Osteocyte (in vitro differentiated cells): ENCODE measurements at places on chromosomes 16 and 17. TPM values are rescaled to one million over a fixed set of nuclear protein-coding genes. Genes with fewer than 3 reads are reported as not detected.

- DNase-seq: no peak
Measured at GRCh38 chr17:1496869-1497268, 4.4 kb upstream of the MYO1C start.

- no peak for DNase-seq
Measured at GRCh38 chr16:70649300-70649699, 2.9 kb downstream of the IL34 start.

The EVI2A gene
- total RNA-seq: not detected in 2 replicates

GRCh38 chr17:77686903-77687302, 271.6 kb upstream of the TNRC6C start:
- no peak for DNase-seq

The TBC1D3D gene
- 0.63 and 0.91 TPM in 2 replicates for total RNA-seq

DNA sequence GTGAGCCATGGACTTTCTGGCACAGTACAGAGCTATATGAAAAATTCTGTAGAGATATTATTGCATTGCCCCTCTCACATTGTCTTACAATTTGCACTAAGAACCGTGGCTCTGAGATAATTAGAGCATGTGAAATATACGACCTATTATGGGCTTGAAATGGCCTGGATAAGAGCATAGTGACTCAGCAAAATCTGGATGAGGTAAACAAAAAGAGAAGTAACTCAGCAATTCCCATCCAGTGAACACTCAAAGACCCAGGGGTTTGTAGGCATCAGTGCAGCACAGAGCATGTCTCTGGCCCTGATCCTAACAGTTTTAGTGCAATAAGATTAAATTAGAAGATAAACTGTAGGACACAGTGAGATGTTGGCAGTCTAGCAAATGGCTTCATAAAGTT, 317.2 kb upstream of the MYOCD start:
- DNase-seq: no peak

The DNAI2 gene
- total RNA-seq: not detected in 2 replicates

The CLEC18B gene
- total RNA-seq: 0.24 TPM in 1 of 2 replicates, not detected in the other

The TM4SF5 gene
- total RNA-seq: not detected in 2 replicates

DNA sequence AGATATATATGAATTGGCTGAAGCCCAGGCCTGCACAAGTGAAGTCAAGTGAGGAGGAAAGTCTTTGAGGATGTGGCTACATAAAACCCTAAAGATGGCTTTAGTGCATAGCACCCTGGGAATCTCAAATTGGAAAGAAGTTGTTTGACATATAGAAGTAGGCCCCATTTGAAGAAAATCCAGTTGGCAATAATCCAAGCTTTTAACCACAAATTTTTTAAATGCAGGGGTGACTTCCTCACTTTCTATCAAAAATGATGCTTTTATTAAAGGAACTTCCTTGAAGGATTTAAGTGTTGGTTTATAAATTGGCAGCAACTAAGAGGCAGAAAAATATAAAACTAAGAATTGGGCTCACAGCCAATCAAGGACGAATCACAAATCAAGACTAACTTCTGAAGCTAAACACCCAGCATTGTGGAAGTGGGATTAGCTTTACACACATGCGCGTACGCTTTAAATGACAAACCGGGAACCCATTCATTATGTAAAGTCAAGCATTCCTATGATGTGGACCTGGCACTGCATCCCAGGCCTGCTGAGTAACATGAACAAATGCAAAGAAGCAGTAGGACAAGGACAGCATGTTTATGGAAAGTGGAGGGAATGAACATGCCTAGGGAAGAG, 63.3 kb downstream of the NOG start:
- no peak for DNase-seq

DNA sequence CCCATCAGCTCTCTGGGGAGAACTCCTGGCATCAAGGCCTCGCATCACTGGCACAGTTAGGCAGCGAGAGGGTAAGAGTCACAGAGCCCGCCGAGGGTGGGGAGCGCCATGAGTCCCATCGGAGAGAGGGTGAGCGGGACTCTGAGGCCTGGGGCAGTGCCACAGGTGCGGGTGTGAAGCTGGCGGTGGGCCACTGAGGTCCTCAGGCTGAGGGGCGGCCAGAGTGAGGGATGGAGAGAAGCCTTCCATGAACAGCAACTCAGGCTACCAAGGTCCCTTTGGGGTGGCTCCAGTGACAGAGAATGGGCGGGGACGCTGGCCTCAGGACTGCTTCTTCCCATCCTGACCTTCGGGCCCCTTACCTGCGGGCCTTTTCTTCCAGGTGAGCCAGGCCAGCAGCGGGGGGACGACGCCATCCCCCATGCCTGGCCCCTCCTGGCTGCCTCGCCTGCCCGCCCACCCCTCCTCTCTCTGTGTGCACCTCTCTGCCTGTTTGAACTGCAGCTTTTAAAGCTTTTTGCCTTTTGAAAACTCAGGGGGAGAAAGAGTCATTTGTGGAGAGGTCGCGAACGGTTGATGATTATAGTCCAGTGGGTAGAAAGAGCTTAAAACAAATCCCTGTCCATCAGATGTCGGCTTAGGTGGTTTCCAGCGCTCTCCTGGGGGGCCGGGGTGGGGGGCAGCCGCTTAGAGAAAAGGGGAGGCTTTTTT, 149.3 kb upstream of the GSE1 start:
- DNase-seq: no peak

DNA sequence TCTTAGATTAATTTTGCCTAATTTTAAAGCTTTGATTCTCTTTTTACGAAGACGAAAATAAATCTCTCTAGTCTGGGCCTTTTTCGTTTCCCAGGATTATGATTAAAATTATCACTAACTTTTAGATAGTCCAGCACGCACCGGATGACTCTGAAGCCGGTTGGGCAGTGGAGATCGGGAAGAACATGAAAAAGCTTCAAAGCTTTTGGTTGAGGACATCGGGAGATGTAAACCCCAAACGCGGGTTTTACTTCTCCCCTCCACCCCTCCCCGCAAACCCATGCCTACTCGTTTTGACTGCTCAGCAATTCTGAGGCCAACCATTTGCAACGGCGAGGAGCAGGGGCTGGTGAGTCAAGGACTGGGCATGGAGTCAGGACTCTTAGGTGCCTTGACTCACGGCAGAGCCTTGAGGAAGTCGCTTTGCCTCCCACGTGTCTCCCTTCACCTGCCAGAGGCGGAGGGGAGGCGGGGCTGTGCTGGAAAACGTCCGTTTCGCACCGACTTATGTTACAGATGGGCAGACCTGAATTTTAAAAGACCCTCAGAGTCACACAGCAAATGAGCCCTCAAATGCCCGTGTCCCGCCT, 989 bp upstream of the DUSP14 start:
- no peak for DNase-seq

- no peak for DNase-seq
Measured at GRCh38 chr17:57752031-57752905, 7.2 kb upstream of the CCDC182 start.

The MEIOC gene
- total RNA-seq: 0.75 TPM in 1 of 2 replicates, not detected in the other

GRCh38 chr16:2092256-2092620, 43.5 kb downstream of the PKD1 start:
- no peak for DNase-seq

DNA sequence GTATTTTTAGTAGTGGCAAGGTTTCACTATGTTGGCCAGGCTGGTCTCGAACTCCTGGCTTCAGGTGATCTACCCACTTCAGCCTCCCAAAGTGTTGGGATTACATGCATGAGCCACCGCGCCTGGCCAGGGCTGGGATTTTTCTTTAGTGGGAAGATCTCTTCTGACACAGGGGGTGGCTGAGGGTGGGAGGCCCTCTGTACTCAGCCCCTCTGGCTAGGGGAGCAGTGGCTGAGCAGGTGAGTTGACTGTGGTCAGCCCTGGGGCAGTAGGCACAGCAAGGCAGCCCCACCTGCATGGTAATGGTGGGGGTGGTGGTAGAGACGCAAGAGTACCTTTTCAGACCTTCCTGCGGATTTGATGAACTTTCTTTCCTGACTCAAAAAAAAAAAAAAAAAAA, 12.3 kb upstream of the GPRC5B start:
- DNase-seq: no peak

GRCh38 chr16:56013962-56014552, 138.9 kb upstream of the CES5A start:
- DNase-seq: no peak

- DNase-seq: no peak
Measured at GRCh38 chr17:82780195-82780594, 28.3 kb downstream of the TBCD start.

DNA sequence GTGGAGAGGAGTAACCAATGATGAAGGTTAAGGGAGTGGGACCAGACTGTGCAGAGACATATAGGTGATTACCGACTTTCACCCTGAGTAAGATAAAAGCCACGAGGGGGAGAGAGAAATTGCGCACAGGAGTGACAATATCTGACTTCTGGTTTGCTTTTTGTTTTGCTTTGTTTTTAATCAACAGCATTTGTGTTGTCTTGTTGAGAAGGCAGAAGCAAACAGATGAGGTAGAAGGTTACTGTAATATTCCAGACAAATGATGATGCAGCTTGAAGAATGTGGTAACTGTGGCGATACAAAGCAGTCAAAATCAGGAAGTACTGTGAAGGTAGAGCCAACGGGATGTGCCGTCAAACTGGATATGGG, 7.5 kb downstream of the PELP1 start:
- DNase-seq: no peak

The PROCA1 gene
- 2.1 and 3.0 TPM in 2 replicates for total RNA-seq

DNA sequence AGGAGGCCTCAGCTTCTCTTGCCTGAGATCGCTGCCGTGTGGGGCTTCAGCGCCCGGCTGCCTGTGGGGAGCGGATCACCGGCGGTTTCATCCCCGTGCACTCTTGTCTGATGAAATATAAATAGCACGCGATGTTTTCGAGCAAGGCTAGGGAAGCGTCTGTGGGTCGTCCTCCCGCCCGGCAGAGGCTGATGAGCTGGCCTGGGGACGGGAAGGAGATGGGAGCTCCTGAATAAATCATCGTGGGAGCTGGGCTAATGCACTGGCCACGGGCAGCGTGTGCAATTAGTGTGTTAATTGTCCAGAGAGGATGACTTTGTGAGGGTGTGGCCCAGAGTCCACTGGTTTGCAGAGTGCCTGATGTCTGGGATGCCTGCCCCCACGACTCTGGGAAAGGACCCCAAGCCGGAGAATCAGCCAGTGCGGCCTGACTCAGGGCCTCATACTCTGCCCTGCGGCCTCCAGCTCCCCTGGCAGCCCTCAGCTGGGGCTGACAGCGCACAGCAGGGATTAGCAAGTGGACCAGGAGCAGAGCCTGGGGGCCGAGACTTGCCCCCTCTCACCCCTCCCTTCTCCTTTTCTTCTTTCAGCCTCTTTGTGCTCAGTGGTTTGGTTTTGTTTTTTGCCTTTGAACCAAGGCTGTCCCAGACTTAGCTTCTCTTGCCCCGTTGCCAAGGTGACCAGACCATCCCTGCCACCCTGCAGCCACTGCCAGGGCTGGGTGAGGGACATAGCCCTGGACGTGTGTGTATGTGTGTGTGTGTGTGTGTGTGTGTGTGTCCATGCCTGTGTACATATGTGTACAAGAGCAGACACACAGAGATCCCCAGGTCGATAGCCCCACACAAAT, 21.4 kb downstream of the KCNJ12 start:
- DNase-seq: no peak

DNA sequence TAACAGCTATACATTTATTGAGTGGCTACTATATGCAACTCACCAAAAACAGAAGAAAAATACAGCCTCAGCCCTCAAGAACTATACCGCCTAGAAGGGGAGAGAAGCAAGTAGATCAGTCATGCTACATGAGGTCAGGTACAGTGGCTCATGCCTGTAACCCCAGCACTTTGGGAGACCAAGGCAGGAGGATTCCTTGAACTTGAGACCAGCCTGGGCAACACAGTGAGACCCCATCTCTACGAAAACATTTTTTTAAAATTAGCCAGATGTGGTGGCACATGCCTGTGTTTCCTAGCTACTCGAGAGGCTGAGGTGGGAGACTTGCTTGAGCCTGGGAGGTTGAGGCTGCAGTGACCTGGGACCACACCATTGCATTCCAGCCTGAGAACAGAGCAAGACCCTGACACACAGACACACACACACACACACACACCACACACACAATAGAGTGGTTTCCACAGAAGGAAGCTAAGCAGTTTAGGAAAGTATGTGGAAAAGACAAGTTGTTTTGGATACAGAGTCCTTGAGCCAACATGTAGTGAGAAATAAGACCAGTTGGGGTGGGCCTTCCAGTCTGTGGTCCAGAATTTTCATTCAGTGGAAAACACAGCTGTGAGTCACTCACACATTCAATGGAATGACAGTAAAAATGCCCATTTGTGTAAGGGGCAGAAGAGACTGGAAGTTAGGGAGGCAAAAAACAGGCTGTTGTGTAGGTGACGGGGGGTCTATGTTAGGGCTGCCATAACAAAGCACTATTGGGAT, 10.7 kb upstream of the SNTB2 start:
- no peak for DNase-seq

- DNase-seq: no peak
Measured at GRCh38 chr17:11742886-11743285, 144.6 kb downstream of the DNAH9 start.
